Left hindlimb (tissue), 1 donor: ENCODE measurements at places on chromosomes 16 and 17.

DNA sequence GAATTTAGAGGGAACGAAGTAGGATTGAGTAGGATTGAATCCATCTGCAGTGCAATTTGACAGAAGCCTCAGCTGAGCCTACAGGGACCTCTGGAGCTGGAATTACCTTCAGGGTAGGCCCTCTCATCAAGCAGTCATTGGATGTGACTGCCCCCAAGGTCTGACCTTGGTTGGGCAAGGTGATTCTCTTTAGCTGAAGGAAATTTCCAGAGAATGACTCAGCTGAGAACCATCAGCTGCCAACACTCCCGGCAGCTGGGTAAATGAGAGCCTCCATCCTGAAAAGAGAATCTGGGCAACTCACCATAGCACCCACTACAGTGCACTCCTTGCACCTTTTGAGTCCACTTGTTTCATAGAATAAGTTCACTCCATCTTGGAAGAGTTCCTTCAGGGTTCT lies 113.5 kb upstream of the MED13 start:
- DNase-seq = no peak

GRCh38 chr17:36730857-36731490 lies 129.6 kb downstream of the MRM1 start:
- DNase-seq = no peak

GRCh38 chr16:48405907-48406306 lies 20.7 kb upstream of the SIAH1 start:
- DNase-seq = no peak

DNA sequence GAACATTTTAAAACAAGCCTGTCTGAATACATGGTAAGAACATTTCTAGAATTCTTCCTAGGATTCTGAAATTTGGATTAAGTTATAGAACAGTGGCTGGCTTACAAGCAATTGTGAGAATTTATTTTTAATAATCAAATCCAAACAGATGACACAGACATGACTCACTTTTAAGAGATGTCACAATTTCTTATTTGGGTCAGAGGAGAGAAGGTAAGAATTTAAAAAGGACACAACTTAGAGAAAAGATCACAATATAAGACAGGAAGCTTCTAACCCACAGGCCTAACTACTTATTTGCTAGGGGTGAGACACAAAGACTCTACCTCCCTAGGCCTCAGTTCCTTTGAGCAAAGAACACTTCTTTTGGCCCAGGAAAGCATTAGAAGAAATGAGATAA lies 32.7 kb downstream of the ZZEF1 start:
- no peak for DNase-seq

GRCh38 chr17:2106308-2106955 lies 51.5 kb downstream of the HIC1 start:
- DNase-seq = no peak

GRCh38 chr16:22691335-22691734 lies 122.6 kb upstream of the HS3ST2 start:
- DNase-seq = no peak

- no peak for DNase-seq
Observed at GRCh38 chr16:71296584-71297340, 7.6 kb upstream of the CMTR2 start.

- DNase-seq = peak; percentile 57
Observed at GRCh38 chr16:1543085-1543896, 9.8 kb downstream of the TMEM204 start.

DNA sequence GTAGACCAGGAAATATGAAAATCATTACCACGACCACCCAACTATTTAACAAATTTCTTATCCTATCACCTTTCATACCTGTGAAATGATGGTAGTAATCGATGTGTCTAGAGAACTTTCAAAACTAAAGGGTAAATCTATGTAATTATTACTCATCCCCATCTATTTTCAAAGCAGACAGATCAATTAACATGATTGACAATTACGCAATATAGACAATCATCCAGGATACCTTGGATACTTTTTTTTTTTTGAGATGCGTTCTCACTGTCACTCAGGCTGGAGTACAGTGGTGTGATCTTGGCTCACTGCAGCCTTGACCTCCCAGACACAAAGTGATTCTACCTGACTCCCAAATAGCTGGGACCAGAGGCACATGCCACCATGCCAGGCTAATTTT lies 4.0 kb upstream of the C16orf46 start:
- no peak for DNase-seq

GRCh38 chr16:17459903-17460521 lies 10.7 kb downstream of the XYLT1 start:
- no peak for DNase-seq

GRCh38 chr17:32727681-32728080 lies 149.2 kb downstream of the MYO1D start:
- no peak for DNase-seq

DNA sequence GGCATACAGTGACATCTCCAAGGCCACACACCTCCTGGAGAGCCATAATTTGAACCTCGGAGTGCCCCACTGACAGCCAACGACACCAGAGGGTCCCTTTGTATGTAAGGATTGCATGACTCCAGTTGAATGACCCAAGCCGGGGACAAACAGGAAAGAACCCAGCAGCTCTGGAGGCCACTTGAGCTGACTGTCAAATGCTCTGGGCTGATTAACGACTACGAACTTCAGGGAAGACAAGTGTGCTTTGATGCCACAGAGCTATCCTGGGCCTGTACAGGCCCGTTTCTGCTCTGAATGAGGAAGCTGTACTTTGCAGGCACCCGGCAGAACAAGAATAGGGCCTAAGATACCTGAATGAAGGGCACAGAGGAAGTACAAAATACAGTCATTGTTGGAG lies 404.6 kb downstream of the SLC39A11 start:
- DNase-seq = no peak

GRCh38 chr16:6286176-6286575 lies 1046.5 kb upstream of the RBFOX1 start:
- DNase-seq = no peak

DNA sequence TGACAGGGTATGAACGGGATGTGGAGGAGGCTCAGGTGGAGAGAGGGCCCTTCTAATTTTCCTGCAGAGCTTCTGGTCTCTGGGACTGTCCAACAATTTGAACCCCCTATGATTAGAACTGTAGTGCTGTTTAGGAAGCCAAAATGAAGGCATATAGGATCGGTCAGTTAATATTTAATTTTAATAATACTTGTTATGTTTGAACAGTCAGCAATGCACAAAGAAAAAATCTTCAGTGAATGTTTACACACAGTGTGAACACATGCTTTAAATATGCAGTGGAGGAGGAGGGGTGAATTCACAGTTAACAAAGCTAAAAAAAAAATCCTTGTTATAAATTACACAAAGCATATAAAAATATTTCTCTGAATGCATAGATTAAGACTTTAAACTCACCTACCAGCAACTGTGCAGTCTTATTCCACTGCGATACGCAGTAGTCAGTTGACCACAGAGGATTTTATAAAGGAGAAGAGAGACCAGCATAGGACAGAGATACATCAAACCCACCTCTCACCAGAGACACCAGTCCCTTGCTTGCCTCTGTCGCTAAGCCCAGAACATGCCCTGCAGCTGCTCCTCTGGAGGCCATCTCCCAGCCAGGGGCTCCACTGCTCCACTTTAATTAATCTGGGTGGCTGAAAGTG lies 14.6 kb downstream of the ANKRD40 start:
- no peak for DNase-seq

- DNase-seq = no peak
Observed at GRCh38 chr17:879546-880442, 97.6 kb downstream of the MRM3 start.

GRCh38 chr17:17575360-17576251 lies 15.9 kb downstream of the PEMT start:
- DNase-seq = no peak

GRCh38 chr16:85803570-85803969 lies 4.1 kb downstream of the COX4I1 start:
- DNase-seq = no peak

DNA sequence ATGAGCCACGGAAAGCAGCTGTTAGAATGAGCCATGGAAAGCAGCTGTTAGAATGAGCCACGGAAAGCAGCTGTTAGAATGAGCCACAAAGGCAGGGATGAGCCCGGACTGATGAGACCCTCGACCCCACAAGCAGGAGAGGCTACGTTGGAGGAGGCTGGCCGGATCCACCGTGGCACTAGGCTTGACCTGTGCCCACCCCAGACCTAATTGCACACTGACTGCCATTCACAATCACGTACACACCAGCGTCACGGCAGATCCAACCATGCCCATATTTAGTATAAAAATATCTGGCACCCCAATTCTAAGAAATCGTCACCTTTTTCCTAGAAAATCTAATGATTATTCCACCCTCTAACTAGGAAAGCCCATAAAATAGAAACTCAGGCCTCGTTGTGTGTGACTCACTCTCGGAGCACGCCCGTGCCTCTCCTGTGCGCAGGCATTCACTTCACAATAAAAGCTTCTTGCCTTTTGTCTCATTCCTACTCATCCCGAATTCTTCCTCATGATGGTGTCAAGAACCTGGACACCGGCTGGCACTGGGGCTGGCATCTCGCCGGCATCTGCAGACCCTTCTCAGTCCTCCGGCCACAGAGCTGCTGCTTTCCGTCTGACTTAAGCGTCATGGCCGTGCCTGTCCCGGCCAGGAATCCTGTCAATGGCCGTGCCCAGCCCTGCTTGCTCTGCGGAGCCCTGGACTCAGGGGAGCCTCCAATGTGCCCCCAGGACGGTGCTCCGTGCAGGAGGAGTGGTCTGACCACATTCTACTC lies 5.5 kb upstream of the SECTM1 start:
- peak; percentile 61 for DNase-seq

- DNase-seq = no peak
Observed at GRCh38 chr16:19328364-19328763, 42.8 kb downstream of the CLEC19A start.

DNA sequence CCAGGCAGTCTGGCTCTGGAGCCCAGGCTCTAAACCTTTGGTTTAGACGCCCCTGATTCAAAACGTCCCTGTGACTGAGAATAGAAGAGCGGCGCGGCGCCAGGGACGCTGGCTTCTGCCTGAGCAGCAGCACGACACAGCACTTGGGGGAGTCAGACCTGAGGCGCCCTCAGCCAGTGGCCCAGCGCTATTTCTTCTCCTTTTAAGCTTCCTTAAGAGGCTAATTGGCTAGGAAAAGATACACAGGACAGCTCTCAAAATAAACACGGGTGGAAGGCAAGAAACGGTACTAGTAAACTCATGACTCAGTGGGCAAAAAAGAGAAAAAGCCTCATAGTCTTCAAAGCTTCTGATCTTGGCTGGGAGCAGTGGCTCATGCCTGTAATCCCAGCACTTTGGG lies 34.9 kb downstream of the GTF3C1 start:
- DNase-seq = no peak

DNA sequence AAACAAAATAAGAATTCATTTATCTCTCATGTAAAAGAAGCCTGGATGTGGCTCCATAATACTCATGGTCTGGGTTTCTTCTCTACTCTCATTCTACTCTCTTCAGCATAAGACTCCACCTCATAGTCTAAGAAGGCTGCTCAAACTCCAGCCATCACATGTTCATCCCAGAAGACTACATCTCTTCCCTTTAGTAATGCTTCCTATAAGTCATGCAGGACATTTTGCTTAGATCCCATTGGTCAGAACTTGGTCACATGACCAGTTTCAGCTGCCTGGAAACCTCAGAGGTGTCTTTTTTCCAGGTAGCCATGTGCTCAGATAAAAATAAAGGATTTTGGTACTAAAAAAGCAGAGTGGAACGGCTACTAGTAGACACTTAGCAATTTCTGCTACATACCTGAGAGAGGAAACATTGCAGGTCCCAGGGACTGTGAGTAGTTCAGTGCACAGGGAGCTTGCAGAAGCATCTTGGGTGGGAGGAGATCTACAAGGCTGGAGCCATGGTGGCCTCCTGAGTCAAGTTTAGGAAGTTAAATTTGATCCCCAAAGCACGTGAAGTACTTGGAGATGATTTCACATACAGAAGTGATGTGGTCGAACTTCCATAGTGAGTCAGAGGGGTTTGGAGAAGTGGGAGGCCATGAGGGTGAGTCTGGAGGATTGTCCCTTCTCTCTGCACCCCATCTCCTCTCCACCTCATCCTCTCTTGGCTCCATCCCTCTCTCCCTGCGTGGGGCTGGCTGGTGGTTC lies 110.2 kb downstream of the CCDC182 start:
- DNase-seq = no peak

GRCh38 chr17:40443196-40443987 lies at the start of gene IGFBP4:
Gene IGFBP4, plus strand, starts transcription at chr17:40443450. Its CDS starts 286 bp downstream, at chr17:40443736.
- DNase-seq = peak; percentile 88

DNA sequence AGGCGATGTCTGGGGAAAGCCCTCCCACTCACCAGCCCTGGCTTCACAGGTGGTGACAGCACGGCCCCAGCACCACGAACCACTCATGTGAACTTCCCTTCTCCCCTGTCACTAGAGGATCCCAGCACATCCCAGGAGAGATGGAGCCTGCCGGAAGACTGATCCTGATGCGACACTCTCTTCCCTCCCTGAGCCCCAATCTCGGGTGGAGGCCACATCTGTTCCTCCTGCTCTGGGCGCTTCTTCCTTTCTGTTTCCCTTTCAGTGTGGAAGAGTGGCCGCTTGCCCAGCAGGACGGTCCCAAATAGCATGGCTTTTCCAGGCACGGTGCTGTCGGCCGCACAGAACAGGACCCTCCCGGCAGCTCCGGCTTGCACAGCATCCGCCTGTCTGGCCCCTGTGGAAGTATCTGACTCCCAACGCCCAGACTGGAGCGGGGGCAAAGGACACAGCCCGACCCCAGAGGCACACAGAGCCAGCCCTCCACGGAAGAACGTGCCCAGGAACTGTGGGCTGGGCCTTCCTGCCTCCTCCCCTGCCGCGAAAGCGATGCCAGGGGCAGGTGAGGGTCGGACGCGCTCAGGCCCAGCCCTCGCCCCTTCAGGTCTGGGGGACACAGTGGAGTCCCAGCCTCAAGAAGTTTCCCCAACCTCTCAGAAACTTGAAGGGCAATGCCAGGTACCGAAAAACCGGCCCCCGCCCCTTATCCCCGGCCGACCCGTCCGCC lies 37.6 kb downstream of the CBFA2T3 start:
- no peak for DNase-seq

GRCh38 chr17:63836811-63837210 lies 5.7 kb downstream of the SMARCD2 start:
- DNase-seq = no peak

DNA sequence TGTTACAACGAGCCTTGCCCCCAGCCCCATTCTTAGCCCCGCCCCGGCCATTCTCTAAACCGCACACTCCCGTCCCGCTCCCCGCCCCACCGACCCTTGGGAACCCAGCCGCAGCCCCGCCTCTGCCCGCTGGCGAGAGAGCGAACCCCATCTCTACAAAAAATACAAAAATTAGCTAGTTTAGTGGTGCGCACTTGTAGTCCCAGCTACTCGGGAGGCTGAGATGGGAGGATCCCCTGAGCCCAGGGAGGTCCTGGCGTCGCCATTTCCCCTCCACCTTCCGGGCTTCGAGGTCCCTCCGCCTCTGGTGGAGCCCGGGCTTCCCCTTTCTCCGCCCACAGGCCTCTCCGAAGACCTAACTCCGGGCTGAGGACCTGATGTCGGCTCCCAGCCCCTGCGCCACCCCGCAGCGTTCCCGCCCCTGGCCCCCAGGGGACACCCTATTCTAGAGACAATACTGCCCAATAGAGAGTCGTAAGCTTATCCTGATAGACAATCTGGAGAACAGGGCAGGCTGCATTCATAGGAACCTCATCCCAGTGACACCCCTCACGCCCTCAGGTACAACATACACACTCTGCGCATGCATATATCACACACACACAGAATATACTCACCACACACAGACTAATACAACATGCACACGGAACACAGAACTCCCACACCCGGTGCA lies 480 bp upstream of the PROCA1 start:
- peak; percentile 60 for DNase-seq

GRCh38 chr17:78804777-78805176 lies 22.7 kb upstream of the CYTH1 start:
- no peak for DNase-seq
